ENCODE measurements at places on chromosomes 3 and 15. TPM values are rescaled to one million over a fixed set of nuclear protein-coding genes. Genes with fewer than 3 reads are reported as not detected.

GRCh38 chr3:61978460-61979419 lies 394.6 kb downstream of the FEZF2 start:
- no peak for DNase-seq

- DNase-seq, result no peak
Measured at GRCh38 chr15:92883876-92884435, 16.2 kb upstream of the CHD2 start.

Gene UCN2
- not detected for total RNA-seq

DNA sequence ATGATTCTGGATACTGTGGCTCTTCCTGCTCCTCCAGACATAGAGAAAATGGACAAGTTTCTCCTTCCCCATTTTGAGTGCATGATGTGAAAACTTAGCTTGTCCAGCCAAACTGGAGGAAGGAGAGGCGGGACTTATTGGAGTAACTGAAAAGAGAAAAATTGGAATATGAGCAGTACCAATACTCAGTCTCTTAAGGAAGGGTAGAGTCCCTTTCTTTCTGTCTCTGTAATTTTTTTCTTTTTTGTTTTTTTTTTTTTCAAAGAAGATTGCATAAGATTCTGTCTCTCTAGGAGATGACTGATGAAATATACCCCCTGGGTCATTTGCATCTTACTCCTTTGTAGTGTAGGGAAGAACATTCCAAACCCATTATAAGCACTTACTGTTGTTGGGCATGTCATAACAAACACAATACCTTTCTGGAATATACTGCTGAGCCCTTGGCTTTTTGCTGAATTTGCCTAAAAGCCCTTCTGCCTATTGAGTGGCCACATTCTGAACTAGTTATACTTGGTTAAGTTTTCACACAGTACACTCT lies 498.1 kb upstream of the TPRG1 start:
- no peak for DNase-seq

Gene CCDC33
- total RNA-seq, result not detected

GRCh38 chr3:14397531-14397930 lies 4.9 kb upstream of the SLC6A6 start:
- no peak for DNase-seq

GRCh38 chr15:78131295-78132061 lies at the start of gene CIB2:
CIB2 (minus strand) TSS chr15:78131445; CDS start chr15:78131215, 230 bp downstream.
- DNase-seq, result peak; percentile 80

DNA sequence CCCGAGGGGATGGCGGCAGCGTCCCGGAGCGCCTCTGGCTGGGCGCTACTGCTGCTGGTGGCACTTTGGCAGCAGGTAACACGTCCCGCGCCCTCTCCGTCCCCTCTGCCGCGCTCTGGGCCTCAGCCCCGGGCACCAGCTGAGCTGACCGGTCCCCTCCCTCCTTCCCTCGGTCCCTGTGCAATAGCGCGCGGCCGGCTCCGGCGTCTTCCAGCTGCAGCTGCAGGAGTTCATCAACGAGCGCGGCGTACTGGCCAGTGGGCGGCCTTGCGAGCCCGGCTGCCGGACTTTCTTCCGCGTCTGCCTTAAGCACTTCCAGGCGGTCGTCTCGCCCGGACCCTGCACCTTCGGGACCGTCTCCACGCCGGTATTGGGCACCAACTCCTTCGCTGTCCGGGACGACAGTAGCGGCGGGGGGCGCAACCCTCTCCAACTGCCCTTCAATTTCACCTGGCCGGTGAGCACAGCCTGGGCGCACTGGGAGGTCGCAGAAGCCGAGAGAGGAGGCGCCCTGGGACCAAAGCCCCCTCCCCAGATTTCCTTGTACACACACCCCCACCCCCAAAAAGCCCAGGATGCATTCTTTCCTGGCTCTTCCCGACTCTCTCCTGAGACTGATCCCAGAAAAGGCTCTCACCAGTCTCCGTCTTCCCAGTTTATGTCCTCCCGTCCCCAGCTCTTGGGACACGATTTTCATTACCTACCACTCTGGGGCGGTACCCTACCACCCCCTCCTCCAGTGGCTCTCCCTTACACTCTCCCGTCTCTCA lies 705 bp downstream of the DLL4 start:
- DNase-seq, result peak; percentile 71

Gene CPN2
- total RNA-seq, result not detected

DNA sequence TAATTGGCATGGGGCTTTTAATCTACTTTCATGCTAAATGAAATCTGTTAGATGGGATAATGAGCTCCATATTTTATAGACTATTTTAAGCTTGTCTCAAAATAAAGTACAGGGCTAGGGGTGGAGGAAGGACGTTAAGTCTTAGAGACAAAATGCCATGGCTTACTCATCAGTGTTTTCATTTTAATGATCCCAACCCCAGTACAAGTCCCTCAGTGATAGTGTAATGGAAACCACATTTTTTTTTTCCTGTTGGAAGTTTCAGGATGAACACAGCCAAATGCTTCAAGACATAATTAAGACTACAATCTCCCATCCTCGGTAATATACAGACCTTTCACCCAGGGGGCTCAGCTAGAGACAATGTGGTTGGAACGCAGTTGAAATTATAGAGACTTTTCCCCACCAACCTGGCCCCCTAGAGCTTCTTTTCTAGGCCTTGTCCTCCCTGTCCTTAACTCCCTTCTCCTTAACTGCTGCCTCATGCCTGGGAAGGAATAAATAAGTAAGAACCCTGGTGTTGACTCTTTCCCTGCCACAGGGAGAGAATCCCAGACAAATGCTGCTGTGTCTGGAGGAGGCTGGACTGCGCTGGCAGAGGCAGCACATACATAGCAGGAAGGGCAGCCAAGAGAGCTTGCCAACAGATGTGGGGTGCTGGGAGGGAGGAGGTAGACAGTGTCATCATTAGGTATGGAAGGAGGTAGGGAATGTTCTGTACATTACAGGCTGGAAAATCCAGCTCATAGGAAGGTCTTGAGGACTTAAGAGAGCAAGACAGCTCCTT lies 115.4 kb upstream of the ROPN1 start:
- no peak for DNase-seq

- no peak for DNase-seq
Measured at GRCh38 chr3:103218793-103219192, 784.0 kb downstream of the ZPLD1 start.

GRCh38 chr3:127213381-127213918 lies 20.5 kb downstream of the PRR23E start:
- DNase-seq, result no peak

DNA sequence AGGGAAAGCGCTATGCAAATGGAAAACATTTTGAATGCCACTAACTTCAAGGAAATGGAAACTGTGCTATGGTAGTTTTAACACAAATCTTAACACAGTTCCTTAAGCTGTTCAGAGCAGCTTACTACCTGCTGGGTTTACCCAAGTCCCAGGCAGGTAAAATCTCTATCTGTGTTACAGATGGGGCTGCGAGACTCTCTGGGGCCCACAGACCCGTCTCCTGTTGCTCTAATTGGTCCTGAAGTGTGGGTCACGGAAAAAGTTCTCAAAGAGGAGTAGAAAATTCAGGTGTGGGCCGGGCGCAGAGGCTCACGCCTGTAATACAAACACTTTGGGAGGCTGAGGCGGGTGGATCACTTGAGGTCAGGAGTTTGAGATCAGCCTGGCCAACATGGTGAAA lies 16.9 kb upstream of the ZFYVE19 start:
- no peak for DNase-seq

- DNase-seq, result no peak
Measured at GRCh38 chr3:111627092-111627491, 31.9 kb upstream of the ZBED2 start.

Gene CORO2B
- total RNA-seq, result 0.67 TPM

GRCh38 chr3:141250828-141251227 lies 19.2 kb downstream of the PXYLP1 start:
- DNase-seq, result no peak

DNA sequence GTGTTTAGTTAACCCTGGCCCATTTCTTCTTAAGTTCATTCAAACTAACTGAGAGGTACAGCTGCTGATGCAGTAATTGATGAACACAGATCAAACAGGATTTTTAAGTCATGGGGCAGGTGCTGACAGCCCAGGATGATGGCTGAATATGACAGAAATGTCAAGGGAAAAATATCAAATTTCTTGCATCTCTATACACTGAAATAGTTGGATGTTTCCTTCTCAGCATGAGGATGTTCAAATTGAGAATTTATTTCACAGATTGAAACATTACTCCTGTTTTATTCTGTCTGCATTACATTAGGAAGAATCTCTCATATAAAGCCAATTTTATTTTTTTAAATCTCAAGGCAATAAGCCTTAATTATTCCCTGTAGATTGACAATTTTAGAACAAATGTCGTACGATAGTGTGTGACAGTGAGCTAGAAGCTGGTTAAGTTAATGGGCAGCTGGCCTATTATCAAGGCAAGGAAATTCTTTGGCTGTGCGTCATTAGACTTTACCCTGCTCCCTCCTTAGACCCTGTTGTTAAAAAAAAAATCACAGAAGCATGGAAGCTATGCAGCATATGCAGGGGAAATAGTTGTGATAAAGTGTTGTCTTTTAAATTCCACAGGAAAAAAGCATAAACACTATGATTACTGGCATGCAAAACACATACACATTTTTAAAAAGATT lies 183.8 kb upstream of the KCNMB2 start:
- DNase-seq, result no peak

Gene TRPC1
- 2.5 TPM for total RNA-seq

Gene USP19
- 66.9 TPM for total RNA-seq

- DNase-seq, result no peak
Measured at GRCh38 chr15:93748710-93749109, 482.7 kb upstream of the MCTP2 start.

DNA sequence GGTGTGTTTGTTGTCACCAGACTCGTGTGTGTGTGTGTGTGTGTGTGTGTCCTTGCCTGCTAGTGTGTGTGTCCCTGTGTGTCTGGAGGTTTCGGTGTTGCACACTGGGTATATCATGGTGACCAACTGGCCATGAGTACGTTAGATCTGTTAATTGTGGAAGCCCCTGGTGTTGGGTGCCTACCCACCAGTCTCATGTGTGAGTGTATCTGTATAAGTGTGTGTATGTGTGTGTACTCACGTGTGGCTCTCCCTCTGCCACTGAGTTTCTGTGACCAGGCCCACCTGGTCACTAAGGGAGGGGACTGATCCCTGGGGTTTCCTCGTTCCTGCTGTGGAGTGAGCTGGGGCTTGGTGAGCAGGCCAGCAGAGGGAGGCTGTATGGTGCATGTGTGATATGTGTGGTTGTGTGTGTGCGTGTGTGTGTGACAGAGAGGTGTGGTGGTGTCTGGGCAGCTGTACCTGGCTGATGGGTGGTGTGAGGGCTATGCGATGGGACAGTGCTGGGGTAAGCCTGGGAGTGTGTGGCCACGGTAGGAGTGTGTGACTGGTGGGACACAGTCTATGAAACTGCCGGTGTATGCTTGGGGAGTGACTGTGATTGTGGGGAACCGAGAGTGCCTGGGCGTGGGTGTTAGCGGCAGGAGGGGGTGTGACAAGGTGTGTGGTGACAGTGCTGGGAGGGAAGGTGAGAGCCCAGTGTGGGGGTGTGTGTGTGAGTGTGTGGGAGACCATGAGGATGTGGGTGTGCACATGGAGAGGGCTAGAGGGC lies 1.8 kb downstream of the PRKCD start:
- peak; percentile 63 for DNase-seq

All from left colon (tissue), 2 donors.